8988T (cell line): ENCODE measurements at places on chromosomes 12 and 14.

DNA sequence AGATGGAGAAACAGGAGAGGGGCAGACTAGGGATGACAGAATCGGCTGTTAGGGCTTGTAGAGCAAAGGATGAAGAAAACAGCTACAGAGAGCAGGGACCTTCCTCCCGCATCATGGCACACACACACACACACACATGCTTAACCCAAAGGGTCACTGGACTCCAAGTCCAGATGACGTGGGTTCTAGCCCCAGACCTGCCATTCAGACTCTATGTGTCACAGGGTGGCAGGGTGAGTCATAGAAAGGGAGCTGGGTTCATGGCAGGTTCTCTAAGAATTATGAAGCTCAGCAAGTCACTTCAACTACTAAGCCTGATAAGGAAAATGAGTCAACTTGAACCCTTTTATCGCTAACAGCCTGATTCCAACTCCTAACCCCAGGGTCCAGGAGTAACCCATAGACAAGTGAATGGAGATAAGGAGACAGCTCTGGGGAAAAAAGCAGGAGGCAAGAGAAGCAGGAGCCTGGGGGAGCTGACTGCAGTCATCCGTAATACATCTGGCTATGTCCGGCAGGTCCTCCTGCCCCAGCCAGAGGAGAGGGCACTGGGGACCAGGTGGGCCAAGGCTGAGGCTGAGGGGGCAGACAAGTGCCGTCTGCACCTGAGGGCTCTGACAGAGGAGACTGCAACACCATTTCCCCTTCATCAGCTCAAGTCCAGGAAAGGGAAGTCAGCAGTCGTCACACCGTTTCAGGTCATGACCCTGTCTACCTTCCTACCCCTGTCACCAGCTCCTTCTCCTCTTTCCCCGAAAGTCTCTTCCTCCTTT, 3.6 kb upstream of the TNFRSF1A start:
- DNase-seq, result no peak

DNA sequence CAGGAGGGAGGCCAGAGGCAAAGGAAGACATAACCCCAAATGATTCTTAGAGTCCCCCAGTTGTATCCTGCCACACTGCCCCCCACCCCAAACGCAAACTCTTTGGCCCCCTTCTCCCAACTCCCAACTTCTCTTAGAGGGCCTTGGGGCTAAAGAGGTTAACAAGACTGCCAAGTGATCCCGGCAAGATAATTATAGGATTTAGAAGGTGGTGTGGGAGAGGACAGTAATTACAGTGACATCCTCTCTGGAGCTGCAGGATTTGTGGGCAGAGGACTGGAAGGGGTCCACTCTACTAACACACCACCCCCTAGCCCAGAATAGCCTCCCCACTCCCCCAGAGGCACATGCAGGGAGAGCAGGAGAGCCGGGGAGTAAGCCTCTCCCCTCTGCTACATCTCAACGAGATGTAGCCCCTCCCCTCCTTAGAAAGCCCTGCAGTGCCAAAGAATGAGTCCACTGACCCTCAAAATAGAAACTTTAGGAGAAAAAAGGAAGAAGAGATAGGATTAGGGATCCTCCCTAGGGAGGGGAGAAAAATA, 5.3 kb upstream of the GDF11 start:
- DNase-seq, result no peak

GRCh38 chr12:19615384-19615725, 176.1 kb downstream of the AEBP2 start:
- no peak for DNase-seq

GRCh38 chr14:89507926-89508460, 91.0 kb upstream of the FOXN3 start:
- DNase-seq, result no peak

GRCh38 chr12:6536894-6537579, 2.7 kb downstream of the GAPDH start:
- no peak for DNase-seq

DNA sequence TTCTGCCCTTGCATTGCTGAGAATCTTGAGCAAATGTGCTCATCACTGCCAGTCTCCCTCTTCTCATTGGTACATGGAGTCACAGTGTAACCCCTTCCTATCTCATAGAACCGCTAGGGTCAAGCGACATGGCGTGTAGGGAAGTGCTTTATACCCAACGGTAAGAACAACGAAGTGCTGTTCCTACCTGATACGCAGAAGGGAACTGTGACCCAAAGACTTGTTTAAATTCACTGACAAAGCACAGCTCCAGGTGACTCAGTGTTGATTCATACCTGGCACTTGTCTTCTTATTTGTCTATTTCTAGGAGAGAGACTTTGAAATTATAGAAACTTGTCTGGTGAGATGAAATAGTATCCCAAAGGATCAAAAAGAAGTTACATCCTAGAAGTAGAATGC, 53.7 kb downstream of the FBXL14 start:
- no peak for DNase-seq

GRCh38 chr14:100067971-100068959, 3.0 kb downstream of the EVL start:
- no peak for DNase-seq

GRCh38 chr12:105910030-105910429, 228.7 kb downstream of the NUAK1 start:
- no peak for DNase-seq

DNA sequence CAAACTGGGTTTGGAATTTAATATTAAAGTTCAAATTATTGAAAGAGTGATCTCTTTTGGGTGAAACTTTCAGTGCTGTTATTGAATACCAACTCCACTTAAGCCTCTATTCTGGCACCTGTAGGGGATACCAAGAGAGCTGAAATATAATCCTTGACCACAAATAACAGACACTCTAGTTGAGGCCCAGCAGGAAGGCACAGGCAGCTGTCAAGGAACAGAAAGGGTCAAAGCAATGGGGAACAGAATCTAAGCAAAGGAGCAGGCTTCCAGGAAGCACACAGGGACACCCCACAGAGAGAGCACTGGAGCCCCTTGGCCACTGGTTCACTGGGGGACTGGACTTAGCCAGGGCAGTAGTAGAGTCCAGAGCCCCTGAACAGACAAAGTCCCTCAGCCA, 120.9 kb upstream of the SFSWAP start:
- DNase-seq, result no peak

DNA sequence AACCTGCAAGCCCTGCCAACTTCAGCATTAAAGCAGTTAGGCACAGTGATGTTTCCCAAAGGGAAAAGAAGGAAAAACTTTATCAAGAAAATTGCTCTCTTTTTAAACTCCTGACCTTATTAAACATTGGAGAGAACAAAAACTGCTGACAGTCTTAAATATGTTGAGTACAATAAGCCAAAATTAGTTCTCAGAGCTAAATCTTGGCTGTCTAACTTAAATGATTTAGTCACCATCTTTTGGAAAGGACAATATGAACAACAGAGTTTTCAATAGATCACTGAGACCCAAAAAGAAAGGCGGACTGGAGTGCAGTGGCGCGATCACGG, 70.8 kb downstream of the DUSP6 start:
- no peak for DNase-seq

DNA sequence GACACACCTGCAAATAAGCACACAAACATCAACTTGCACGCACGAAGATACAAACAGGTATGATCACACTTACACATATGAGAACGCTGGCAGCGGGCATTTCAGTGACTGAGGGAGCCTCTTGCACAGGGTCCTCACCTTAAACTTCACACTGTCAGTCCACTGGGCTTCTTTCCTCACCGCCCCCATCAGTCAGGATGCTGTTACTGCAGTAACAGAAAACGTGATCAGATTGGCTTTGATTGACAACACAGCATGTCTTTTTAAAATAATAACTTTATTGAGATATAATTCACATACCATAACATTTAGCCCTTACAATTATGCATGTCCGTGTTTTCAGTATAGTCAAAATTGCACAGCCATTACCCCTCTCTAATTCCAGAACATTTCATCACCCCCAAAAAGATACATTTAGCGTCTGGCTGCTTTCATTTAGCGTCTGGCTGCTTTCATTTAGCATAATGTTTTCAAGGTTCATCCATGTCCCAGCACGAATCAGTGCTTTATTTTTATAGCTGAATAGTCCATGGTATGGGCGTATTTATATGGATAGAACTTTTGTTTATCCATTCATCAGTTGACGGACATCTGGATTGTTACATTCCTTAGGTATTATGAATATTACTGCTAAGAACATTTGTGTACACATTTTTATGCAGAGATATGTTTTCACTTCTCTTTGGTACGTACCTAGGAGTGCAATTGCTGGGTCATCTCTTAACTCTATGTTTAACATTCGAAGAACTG, 8.4 kb downstream of the CCDC197 start:
- no peak for DNase-seq

DNA sequence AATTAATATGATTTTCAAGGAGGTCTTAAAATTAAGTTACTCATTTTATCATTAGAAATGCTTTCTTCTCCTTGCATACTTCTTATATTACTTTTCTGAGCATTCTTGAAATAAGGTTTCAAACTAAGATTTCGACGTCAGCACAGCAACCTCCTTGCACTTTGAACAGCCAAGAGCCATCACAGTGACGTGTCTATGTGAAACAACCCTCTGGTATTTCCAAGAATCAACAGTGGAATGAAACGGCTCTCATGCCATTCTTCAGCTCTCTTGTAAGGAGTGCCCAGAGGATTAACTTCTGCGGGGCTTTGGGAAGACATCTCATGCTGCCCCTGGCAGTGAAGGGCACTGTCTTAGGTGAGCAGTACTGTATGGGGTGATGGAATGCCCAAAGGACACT, 109.2 kb downstream of the EFCAB11 start:
- DNase-seq, result no peak
